ENCODE measurements at places on chromosomes 1 and 21. TPM values are rescaled to one million over a fixed set of nuclear protein-coding genes. Genes with fewer than 3 reads are reported as not detected.

The SPATA46 gene
- not detected for polyA plus RNA-seq

The USH2A gene
- 0.20 TPM for polyA plus RNA-seq

The RGS13 gene
- polyA plus RNA-seq: not detected

The NMNAT2 gene
- polyA plus RNA-seq: 26.8 TPM

The ANGPTL7 gene
- not detected for polyA plus RNA-seq

The GSTM1 gene
- 26.0 TPM for polyA plus RNA-seq

The SGIP1 gene
- polyA plus RNA-seq: 149 TPM

The WDR77 gene
- polyA plus RNA-seq: 16.2 TPM

The NME7 gene
- polyA plus RNA-seq: 1,505 TPM

The RBBP5 gene
- polyA plus RNA-seq: 8.0 TPM

The PLA2G4A gene
- polyA plus RNA-seq: 0.48 TPM

The PRR9 gene
- polyA plus RNA-seq: not detected

The MX2 gene
- not detected for polyA plus RNA-seq

The MYOC gene
- not detected for polyA plus RNA-seq

The CD5L gene
- polyA plus RNA-seq: not detected

The SAMD13 gene
- 0.84 TPM for polyA plus RNA-seq

The ELK4 gene
- polyA plus RNA-seq: 3.6 TPM

The SHISAL2A gene
- polyA plus RNA-seq: 1.7 TPM

The CFHR2 gene
- polyA plus RNA-seq: not detected

The C1orf87 gene
- polyA plus RNA-seq: not detected

The NHLH2 gene
- polyA plus RNA-seq: 8.8 TPM

The RHOC gene
- polyA plus RNA-seq: 8.2 TPM

The LCE3D gene
- polyA plus RNA-seq: not detected

The APOBEC4 gene
- polyA plus RNA-seq: not detected

The VASH2 gene
- polyA plus RNA-seq: 1.6 TPM

The TRIM46 gene
- 0.73 TPM for polyA plus RNA-seq

The RNF186 gene
- not detected for polyA plus RNA-seq

The PDE9A gene
- polyA plus RNA-seq: 73.8 TPM

The PDPN gene
- 4.1 TPM for polyA plus RNA-seq

The ILDR2 gene
- polyA plus RNA-seq: 14.1 TPM

The PYCR2 gene
- 5.3 TPM for polyA plus RNA-seq

The CD164L2 gene
- not detected for polyA plus RNA-seq

The OR2T35 gene
- not detected for polyA plus RNA-seq

The TOE1 gene
- polyA plus RNA-seq: 3.7 TPM

The OR2T2 gene
- not detected for polyA plus RNA-seq

The MTARC1 gene
- polyA plus RNA-seq: 7.8 TPM

The PRKAA2 gene
- 12.6 TPM for polyA plus RNA-seq

The FCGR3B gene
- polyA plus RNA-seq: not detected

The AADACL4 gene
- polyA plus RNA-seq: not detected
